Activated CD4-positive, alpha-beta T cell treated with anti-CD3 and anti-CD28 coated beads for 24 hours (primary cell): ENCODE measurements at places on chromosomes 2 and 18.

GRCh38 chr2:108634011-108634410 lies 85.3 kb upstream of the RANBP2 start:
- DNase-seq, result no peak

DNA sequence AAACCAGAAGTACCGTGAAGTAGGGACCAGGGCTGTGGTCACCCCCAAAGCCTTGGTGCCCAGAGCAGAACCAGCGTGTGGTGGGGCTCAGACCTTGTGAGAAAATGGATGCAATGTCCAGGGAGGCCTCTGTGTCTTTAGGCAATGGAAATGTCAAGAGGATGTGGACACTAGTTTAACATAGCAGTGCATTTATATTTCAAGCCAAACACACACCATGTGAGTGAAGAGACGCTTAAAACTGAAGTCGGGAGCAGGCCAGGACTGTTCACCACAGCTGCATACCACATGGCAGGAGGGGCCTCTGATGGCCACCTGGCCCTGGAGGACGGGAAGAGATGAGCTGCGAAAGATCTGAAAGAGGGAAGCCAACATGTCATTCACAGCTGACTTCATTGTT lies 87.3 kb upstream of the LDLRAD4 start:
- no peak for DNase-seq

- no peak for DNase-seq
Measured at GRCh38 chr2:148967578-148967977, 70.9 kb upstream of the LYPD6B start.

GRCh38 chr18:34985963-34986362 lies 55.2 kb upstream of the MAPRE2 start:
- DNase-seq, result no peak

DNA sequence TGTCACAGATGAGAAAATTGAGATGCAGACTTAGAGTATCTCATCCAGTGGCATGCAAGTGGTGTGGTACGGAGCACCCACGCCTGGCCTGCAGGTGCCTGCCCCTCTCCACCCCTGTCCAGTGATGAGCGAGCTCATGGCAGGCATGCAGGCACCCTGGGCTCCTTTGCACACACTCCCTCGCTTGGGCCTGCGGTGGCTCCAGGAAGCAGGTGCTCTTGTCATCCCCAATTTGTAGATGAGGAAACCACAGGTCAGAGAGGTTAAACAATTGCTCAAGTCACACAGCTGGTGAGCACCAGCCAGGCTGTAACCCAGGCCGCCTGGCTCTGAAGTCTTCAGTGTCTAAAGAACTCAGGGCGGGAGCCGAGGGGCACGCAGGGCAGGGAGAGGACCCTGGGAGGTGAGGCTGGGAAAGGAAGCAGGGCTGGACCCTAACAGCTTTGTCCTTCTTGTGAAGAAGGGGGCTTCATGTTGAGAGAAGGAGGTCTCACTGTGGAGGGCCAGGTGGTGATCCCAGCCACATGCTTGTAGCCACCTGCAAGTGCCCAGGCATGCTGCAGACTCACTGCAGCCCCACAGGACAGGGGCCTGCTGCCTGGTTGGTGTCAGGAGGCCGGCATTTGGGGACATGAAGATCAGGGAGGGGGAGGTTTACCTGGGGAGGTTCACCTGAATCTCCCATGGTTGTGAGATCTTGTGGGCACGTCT lies 166.2 kb downstream of the SH3RF3 start:
- DNase-seq, result no peak

DNA sequence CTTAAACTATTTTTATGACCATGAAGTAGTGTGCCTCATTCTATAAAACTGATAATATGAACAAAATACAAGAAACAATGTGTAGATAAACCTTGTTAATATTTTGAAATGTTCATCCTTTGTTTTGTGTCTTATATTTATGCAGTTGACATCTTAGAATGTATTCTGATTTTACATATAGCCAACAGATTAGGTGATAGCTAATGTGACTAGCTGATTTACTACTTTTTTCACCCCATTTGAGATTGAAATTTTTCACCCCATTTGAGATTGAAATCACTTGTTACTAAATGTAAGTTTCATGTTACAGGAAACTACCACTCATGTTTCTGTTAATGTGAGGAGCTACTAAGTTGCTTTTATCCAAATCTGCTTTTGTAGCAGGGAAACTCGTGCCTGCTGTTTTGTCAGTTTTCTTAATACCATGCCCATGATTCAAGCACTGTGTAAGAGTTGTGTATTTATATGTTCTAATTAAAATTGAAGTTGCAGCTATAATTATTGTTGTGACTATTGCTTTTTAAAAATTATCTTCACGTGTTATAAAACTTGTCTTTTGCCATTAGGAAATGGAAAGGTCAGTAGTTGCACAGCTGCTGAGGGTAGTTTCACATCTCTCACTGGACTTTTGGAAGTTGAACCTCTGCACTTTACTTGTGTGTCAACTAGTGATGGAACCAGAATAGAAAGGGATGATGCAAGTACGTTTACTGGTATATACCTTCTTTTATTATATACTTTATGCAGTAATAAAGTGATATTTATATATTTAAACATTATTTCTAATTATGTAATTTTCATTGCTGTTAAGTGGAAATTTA lies 96.6 kb downstream of the BIRC6 start:
- DNase-seq, result no peak

- no peak for DNase-seq
Measured at GRCh38 chr2:207264310-207264709, 98.6 kb upstream of the KLF7 start.

GRCh38 chr18:3688690-3689089 lies 238.7 kb downstream of the TGIF1 start:
- DNase-seq, result no peak

DNA sequence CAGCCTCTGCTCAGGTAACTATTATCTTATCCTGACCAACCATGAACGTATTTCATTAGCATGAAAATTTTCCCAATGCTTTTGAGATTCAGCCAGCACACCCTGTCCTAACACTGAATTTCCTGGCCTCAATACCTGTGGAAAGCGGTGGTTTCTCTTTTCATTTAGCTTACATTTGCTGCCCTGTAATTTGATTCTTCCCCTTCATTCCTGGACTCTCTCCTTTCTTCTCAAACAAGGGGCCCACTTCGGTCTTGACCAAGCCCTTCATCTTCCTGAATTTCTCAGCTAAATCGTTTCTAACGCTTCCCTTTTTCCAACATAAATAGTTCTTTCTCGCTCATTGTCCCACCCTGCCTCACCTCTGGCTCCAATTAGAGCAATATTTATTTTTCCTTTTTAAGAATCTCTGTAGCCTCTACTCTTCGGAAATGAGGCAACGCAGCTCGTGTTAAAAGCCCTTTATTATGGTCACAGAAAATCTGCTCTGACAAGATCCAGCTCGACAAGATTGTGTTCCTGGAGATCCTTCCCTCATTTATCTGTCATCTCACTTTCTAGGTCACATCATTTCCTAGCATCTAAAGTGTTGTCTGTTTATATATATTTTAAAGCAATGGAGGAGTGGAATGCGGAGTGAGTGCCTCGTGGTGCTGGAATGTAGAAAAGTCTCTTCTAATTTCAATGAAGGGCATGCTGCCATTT lies 49.5 kb upstream of the BCL11A start:
- no peak for DNase-seq

GRCh38 chr2:112488201-112488600 lies 6.2 kb downstream of the TTL start:
- no peak for DNase-seq
